Left forelimb (tissue), 1 donor: ENCODE measurements at places on chromosomes 4 and X.

DNA sequence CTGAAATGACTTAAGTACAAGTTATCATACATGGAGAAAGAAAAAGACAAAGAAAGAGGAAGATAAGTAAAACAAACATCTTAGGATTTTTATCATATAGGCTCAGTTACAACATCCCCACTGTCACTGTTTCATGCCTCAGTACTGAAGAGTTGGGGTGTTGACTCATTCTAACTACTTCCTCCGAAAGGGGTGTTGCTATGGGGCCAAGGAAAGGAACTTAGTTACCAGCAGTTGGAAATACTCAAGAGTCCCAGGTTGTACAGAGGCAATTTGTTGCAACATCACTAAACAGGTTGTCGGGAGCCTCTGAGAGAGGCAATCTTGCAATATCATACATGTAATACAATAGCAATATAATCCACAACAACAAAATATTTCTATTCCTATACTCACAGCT, 1264.7 kb downstream of the PCDH7 start:
- no peak for DNase-seq

- no peak for DNase-seq
Measured at GRCh38 chr4:167183036-167183435, 51.3 kb downstream of the SPOCK3 start.

- no peak for DNase-seq
Measured at GRCh38 chr4:128380306-128380705, 92.7 kb upstream of the PGRMC2 start.

DNA sequence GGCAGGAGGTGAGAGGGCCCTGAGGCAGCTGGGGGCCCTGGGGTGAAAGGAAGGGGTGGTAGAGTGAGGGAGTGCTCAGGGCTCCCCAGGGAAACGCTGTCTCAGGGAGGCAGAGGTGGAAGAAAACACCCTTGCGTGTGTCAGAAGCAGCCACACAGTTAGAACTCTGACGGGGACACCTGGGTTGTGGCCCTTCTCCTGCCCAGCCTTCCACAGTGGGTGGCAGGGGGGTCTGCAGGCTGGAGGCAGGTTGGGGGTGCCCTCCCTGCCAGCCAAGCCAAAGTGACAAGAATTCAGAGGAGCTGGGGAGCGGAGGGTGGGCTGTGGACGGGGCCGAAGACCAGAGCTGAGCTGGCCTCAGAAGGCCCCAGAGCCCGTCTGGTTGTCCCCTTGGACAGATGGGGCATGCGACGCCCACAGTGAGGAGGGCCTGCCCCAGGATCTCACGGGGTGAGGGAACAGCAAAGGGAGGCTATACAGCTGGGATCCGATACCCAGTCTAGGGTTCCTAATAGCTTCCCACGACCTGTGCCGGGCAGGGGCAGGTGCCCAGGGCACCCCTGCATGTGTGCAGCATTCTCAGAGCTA, 105.2 kb upstream of the ADRA2C start:
- no peak for DNase-seq

DNA sequence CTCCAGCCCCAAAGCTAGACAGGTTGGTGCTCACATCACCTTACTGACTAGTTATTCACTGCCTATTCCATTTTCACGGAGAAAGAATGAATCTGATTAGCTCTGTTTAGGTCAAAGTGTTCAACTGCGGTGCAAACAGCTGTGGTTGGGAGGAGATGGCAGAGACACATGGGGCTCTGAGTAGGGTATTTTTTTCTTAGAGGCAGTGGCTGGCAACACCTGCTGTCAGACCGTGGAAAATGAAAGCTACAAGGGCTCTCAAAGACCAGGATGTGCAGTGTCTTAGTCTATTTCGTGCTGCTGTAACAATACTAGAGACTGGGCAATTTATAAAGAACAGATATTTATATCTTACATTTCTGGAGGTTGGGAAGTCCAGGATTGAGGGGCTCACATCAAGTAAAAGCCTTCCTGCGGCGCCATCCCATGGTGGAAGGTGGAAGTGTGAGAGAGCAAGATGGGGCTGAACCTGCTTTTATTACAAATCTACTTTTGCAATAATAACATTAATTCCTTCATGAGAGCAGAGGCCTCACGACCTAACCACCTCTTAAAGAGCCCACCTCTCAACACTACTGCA, 10.6 kb downstream of the NYX start:
- DNase-seq: no peak

DNA sequence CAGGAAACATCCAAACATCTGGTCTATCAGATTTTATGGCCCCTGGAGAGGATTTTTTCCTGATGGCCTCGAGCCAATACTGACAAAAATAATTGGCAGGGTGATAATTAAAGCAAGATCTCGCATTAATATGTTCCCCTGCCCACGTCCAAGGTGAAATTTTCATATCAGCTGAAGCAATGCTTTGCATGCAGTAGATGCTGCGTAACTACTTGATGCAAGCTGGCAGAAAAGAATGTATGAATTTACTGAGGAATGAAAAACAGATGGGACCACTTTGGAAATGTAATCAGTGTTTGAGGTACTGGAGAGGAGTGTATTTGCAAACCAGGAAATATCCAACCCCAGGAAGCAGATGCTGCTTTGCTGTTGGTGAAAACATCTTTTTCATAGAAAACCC, 36.8 kb upstream of the REST start:
- peak; percentile 64 for DNase-seq
